ENCODE measurements at places on chromosomes 7 and 10.

- DNase-seq: no peak
Measured at GRCh38 chr10:100647928-100648327, 97.5 kb upstream of the PAX2 start.

GRCh38 chr10:63421591-63421990 is 44.2 kb downstream of the JMJD1C start:
- DNase-seq: no peak

- no peak for DNase-seq
Measured at GRCh38 chr7:157347217-157347904, 10.6 kb downstream of the DNAJB6 start.

DNA sequence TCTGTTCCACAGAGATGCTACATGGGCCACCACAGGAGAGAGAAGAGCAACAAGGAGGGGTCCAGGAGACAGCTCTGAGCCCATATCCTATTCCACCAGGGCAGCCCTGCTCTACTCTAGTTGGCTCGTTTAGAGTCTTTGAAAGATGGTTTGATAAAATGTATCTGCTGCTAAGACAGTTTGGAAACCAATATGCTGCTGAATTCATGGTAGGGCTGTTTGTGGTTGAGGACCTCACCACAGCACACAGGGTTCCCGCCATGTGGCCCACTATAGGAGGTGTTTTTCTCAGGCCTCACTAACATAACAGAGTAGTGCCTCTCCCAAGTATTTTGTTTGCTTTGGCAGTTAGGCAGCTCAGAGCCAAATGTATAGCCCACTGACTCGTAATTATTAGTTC is 35.8 kb upstream of the ZC3HAV1L start:
- DNase-seq: no peak

DNA sequence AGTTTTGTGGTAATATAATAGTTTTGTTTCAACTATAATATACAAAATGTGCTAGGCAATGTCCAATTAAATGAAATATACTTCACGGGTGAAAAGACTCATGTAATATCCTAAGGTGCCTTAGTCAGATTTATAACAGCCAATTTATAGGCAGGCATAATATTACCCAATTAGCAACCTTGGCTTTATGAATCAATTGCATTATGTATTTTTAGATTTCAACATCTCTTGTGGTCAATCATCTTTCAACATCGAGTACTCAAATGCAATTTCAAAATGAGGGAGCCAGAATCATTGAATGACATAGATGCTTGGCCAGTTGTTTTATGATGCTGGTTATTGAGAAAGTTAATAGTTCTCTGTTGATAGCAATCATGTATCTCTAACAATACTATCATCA is 110.3 kb upstream of the SP8 start:
- no peak for DNase-seq

- DNase-seq: peak; percentile 81
Measured at GRCh38 chr10:125060826-125061556, 99.4 kb downstream of the CTBP2 start.

DNA sequence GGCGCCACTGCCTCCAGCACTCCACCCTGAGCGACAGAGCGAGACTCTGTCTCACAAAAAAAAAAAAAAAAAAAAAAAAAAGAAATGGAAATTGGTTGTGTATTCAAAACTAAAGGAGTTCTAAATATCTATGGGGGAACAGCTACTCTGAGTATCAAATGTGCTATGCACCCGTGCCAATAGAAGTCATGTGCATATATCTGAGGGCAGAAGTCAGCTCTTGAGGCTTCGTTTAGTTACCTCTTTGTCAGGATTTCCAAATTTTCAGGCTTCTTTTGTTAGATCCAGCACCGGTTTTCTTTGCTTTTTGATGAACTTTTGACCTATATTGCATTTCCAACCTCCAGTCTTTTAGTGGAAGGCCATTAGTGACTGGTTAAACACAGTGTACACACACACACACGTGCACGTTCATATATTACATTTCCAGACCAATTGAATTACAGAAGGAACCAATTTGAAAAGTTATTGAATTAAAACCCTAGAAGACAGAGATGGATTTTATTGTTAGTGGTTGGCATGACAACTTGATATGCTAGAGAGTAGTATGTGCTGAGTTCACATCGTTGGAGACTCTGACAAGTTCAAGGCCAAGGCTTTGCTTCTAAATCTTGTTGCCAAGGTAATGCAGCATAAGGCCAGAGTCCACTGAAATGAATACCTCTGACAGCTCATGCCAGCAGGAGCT is 33.1 kb upstream of the ADD3 start:
- no peak for DNase-seq
